ENCODE measurements at places on chromosomes 3 and 15.

DNA sequence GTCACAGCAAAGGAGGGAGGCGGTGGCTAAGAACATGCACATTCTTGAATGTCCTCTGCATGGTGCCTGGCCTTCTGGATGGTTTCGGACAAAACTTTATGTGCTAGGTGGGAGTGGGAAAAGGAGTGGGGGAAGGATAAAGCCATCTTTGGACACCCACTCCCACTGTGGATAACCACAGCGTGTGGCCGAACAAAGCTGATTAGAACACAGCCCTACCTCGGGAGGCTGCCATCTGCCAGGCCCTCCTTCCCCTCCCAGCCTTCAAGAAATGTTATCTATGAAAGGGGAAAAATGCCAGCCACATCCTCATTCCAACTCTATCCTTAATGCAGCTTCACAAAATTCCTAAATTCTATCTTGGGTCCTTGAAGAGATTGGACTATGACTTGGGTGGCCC is 18.8 kb downstream of the AMOTL2 start:
- no peak for DNase-seq

- no peak for DNase-seq
Measured at GRCh38 chr3:156606729-156607128, 51.8 kb upstream of the SSR3 start.

GRCh38 chr3:62368705-62369475 is 4.5 kb downstream of the FEZF2 start:
- DNase-seq = no peak

- no peak for DNase-seq
Measured at GRCh38 chr3:120449701-120450599, 842 bp downstream of the FSTL1 start.

DNA sequence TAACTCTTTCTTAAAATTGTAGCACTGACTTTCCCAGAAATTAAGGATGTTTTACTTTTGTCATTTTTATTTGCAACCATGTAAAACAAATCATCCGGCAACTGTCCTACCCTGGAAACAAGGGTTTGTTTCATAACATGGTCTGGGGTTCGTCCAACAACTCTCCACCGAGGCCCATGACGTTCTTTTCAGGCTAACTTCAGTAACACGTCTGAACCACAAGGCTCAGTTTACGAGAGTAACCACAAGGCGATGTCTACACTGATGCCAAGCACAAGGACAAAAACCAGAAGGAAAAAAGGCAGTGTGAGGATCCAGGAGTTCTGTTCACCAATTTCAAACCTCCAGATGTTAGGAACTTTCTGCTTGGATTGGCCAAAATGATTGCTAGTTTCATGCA is 546.1 kb downstream of the NTRK3 start:
- no peak for DNase-seq
